ENCODE measurements at places on chromosomes 6 and 20. TPM values are rescaled to one million over a fixed set of nuclear protein-coding genes. Genes with fewer than 3 reads are reported as not detected.
A peak's percentile ranks its signal among the peaks of the same experiment; 100 is the strongest.

DNA sequence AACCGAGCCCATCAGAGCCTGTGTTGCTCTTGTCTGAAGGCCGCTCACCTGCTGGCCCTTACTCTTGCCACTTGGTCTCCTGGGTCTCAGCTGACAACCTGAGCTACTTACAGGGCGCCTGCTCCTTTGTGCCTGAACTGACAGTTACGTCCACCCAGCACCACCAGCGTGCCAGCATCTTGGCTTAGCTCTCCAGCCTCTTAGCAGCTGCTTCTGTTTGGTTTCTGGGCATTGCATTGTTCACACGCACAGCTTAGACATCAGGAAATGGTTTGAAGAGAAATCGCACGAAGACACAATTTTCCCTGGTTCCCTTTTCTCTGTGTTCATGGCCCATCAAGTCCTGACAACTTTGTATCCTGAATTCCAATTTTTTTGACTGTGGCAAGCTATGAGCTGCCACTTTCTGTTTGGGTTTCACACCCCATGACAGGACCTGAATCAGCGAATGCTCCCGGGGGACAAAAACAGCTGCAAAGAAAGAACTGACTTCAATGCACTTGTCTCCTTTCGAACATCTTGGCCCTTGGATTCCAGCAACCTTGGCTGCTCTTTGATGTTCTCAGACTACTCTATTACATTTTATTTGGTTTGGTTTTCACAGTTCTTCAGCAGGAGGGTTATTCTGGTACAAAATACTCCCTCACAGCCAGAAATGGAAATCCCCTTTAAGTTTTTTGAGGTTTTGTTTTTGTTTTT, 45.2 kb upstream of the LY86 start:
- DNase-seq, result no peak

GRCh38 chr6:39520916-39521315, 198.4 kb upstream of the KCNK16 start:
- no peak for DNase-seq

DNA sequence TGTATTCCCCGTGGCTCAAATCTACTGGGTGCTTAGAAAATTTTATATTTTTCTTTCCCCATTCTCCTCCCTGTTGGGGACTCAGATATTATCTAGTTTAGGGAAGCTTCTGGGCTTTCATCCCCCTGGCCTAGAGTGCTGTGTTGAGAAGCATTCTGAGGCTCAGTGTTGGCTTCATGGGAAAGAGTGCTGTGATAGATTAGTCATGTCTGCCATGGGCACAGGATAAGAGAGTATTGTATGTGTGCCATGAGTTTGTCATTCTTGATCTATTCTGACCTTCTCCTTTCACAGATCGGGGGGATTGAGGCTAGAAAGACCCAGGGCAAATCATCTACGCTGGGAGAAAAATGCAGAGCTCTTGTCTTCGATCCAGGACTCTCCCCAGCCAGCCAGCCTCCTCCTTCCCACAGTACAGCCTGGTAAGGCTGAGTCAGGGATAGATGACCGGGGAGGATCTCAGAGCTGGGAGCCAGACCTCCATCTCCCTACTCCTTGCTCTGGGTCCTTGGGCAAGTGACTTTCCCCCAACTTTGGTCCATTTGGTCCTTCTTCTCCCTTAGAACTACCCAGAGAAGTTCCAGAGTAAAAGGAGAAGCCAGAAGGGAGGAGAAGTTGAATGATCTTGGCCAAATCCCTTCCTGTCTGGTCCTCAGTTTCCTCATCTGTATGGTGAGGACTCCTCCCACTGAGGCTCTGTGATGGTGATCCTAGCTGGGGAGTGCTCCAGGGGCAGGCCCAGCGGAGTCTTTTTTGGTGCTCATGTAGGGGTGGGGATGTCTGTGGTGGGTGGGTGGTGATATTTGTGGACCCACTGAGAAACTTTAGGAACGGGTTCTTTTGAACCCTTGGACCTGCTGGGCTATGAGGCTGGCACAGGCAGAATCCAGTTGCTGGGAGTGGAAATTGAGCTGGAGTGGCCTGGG, 5.0 kb downstream of the SRC start:
- no peak for DNase-seq

DNA sequence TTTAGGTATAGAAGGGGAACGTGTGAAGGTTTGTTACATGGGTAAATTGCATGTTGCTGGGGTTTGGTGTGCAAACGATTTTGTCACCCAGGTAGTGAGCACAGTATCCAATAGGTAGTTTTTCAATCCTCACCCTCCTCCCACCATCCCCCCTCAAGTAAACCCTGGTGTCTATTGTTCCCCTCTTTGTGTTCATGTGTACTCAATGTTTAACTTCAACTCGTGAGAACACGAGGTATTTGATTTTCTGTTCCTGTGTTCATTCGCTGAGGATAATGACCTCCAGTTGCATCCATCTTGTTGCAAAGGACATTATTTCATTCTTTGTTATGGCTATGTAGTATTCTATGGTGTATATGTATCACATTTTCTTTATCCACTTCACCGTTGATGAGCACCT, 11.6 kb upstream of the VNN1 start:
- DNase-seq, result no peak

GRCh38 chr6:28839443-28840120, 84.2 kb downstream of the TRIM27 start:
- DNase-seq, result no peak

- peak; percentile 63 for DNase-seq
These were observed 1112.3 kb upstream of the CITED2 start for GRCh38 chr6:140486450-140487361.

The LAMA2 gene
- total RNA-seq, result 1.7 TPM
